ENCODE measurements at places on chromosomes 12 and 14.

DNA sequence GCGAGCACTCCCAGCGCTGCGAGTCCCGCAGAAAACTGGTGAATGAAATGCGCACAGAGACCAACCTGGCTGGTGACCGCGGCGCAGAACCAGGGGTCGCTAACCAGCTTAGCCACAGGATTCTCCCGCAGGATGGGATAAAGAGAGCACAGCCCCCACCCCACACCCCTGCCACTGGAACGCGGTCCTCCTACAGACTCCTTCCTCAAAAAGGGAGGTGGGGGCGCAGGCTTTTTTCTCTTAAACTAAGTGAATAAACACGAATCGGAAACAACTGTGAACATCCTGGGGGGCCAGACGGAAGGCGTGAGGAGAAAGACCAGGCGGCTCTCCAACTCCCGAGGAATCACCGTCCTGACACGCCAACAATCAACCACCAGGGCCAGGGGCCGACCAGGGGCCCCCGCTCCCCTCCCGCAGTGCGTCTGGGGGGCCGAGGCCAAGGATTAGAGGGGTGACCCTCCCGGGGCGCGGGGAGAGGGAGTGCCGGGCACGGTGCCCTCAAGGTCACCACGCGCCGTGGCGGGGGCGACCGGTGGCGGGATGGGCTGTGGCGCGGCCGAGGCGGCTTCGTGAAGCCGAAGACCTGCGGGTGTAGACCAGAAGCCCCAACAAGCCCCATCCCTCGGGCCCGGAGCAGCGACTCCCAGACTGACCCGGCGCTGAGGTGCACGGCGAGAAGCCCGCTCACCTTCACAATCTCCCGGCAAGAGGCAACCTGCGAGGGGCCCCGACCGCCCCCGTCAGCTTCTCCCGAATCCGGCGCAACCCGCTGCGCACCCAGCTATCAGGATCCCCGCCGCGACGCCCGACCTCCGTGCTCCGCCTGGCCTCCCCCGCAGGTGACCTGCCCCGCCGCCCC, 704 bp downstream of the ATP2B1 start:
- peak; percentile 16 for DNase-seq

DNA sequence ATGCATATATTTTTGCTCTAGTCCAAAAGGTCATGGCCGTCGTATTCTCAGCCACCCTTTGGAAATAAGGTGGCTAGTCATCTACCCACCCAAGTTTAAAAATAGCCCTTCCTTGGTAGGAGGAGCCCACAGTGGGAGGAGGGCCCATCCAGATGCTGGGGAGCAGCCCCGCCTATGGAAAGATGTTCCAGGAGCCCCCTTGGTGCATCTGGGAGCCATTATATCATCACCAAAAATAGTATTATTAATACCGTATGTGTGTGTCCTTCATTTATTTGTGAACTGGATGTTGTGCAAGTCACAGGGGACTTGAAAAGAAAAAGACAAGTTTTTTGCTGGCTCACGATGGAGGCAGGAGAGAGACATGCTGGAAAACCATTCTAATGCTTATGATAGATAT, 34.0 kb downstream of the EMP1 start:
- no peak for DNase-seq

DNA sequence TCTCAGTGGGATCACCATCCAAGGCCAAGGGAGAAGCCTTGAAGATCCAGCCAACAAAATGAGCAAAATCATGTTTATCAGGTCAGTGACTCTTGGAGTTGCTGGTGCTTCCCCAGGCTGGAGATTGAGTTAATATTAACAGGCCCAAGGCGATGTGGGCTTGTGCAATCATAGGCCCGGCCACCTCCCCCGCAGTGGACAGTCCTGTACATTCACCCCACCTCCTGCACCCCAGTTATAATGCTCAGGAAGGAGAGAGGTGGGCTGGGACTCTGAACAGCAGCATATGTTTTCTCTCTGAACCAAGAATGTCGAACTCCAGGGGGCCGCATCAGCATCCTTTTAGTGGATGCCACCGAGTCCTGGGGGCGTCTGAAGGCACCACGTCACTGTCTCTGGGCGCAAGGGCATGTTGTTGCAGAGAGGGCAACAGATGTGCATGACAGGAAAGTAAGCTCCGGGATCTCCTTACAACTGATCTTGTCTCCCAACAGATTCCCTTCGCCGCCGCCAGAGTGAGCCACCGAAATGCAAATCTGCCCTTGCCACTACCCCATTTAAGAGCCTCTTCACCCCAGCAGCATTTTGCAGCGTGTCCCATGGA, 32.2 kb upstream of the SERPINA6 start:
- DNase-seq: no peak

GRCh38 chr14:61368114-61368710, 46.8 kb downstream of the PRKCH start:
- no peak for DNase-seq

DNA sequence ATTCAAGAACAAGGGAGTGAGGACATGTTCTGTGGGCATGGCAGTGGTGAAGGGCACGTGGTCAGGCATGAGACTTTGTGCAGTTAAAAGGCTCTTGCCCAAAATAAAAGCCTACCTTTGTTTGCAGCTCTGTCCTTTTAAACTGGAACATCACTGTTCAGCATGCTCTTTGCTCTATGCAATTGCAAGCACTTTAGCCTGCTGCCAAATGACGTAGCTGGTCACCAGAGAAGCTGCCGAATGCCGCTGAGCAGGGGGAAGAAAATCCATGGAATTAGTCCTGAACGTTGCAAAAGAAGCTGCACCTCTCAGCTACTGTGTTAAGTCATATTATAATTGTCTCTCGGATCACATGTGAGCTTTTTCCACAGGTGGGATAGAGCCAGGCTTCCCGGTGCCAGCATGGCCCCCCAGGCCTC, 176.3 kb upstream of the DIO2 start:
- DNase-seq: no peak

DNA sequence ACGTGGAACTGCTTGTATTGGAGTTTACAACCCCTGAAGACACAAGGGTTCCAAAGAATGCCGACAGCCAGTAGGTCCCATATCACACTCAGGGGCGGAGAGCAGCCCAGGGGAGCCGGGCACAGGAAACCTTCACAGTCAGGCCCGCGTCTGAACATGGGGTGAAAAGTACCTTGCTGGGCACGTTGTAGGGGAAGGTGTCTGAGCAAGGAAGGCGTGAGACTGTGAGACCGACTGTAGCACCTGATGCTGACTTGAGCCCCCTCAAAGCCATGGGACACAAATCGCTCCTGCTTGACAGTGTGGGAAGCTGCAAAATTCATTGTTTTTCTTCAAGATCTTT, 14.7 kb downstream of the RIMBP2 start:
- DNase-seq: no peak

GRCh38 chr12:42085594-42085993, 59.1 kb downstream of the GXYLT1 start:
- DNase-seq: no peak

Data from stimulated activated CD4-positive, alpha-beta T cell treated with anti-CD3 and anti-CD28 coated beads, TNF-alpha, amount 100 ng/mL, for 48 hours (primary cell).